Esophagus squamous epithelium (tissue), 5 donors: ENCODE measurements at places on chromosomes 2 and 18. TPM values are rescaled to one million over a fixed set of nuclear protein-coding genes. Genes with fewer than 3 reads are reported as not detected.

The CNTNAP5 gene
- not detected for total RNA-seq

The LRP2 gene
- total RNA-seq: under 0.01 TPM

The MARCO gene
- total RNA-seq: 1.6 TPM

The NFE2L2 gene
- total RNA-seq: 315 TPM

The GAD1 gene
- total RNA-seq: 0.19 TPM

The CTAGE1 gene
- total RNA-seq: not detected
